ENCODE measurements at places on chromosomes 6 and 20.
A peak's percentile ranks its signal among the peaks of the same experiment; 100 is the strongest.

DNA sequence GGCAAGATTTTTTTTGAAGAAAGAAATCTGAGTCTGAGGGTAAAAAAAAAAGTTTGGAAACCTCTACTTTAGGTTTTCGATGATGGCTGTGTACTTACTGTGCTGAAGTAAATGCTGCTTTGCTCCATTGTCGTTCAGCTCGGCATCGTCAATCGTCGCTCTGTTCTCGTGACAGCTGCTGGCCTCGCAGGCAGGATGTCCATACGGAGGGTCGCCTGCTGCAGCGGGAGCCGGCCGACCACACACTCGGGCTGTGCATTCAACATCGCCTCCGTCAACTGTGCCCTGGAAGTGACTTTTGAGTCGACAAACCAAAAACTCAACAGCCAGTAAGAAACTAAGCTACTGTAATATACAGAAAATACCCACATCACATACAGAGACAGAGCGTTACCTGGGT lies 53.1 kb upstream of the SMOC2 start:
- no peak overlapping the region for H3K27ac ChIP-seq
- H3K4me1 ChIP-seq = no peaks in the 10 kb centered on the region
- H3K27me3 ChIP-seq = no peaks in the 10 kb centered on the region
- no peak for DNase-seq
- no peak overlapping the region for H3K4me3 ChIP-seq

DNA sequence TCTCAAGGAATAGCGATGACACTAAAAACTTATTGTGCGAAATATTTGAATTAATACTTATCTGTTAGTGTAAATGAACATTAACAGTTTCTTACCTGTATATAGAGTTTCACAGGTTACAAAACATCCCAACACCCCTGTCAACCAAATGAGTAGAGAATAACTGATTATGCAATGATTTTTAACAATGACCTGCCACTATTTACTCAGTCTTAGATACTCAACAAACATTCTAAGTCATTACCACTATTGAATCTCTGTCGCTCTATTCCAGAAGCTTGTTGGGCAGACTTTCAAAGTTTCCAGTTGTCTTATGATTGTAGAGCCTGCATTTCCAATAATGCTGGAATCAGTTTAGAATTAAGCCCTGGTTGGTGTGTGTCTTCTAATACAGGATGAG lies 85.5 kb downstream of the RNF182 start:
- no peaks in the 10 kb centered on the region for H3K4me1 ChIP-seq
- H3K27me3 ChIP-seq = no peaks in the 10 kb centered on the region
- H3K36me3 ChIP-seq = no peaks in the 10 kb centered on the region
- H3K27ac ChIP-seq = no peak overlapping the region

DNA sequence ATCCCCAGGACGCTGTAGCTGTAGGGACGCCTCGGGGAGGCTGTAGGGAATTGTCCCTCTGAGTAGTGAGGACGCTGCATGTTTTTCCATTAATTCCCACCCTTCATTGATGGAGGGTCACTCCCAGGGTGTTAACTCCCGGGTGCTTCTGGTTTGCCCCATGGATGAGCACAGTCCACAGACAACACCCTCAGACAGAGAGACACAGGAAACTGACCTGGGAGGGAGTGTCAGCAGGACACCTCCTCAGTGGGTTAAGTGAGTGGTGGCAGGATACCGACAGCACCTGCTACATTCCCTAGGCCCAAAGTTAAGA lies 53.5 kb downstream of the LINC00237 start:
- no peak overlapping the region for H3K27ac ChIP-seq
- no peak for DNase-seq
- no peaks in the 10 kb centered on the region for H3K4me1 ChIP-seq

- H3K4me3 ChIP-seq = no peak overlapping the region
- DNase-seq = no peak
- H3K4me1 ChIP-seq = no peaks in the 10 kb centered on the region
- no peaks in the 10 kb centered on the region for H3K27me3 ChIP-seq
- no peak overlapping the region for H3K27ac ChIP-seq
Measured at GRCh38 chr20:48668451-48668946, 159.3 kb downstream of the PREX1 start.

DNA sequence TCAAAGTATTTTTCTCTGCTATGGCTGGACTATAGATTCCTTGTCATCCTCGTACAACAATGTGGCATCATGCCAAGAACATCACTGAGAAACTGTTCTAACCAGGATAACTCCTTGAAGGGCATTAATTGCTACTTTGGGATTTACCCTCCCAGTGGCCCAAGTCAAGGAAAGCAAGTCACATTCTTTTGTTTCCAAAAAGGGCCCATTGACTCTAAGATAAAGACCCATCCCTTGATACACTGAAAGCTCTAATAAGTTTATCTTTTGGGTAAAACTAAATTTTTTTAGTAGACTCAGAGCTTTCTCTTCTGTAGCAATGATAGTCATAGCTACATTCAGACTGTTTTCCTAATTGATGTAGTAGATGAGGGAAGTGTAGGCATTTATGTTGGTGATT lies at the start of gene OR2J3:
TSS of gene OR2J3 (plus strand) at position 301 of the 400 bp plus-strand sequence. CDS start 3,833 bp downstream, outside the sequence.
- H3K27ac ChIP-seq = no peak within 1 kb of the TSS
- no peaks in the 10 kb centered on the region for H3K27me3 ChIP-seq
- H3K36me3 ChIP-seq = no peaks in the 10 kb centered on the region
- H3K4me3 ChIP-seq = no peak within 1 kb of the TSS
- no peaks in the 10 kb centered on the region for H3K4me1 ChIP-seq
- DNase-seq = no peak

GRCh38 chr6:104572901-104573300 lies 286.8 kb downstream of the HACE1 start:
- no peak overlapping the region for H3K27ac ChIP-seq
- H3K4me1 ChIP-seq = no peaks in the 10 kb centered on the region
- DNase-seq = no peak
- no peaks in the 10 kb centered on the region for H3K27me3 ChIP-seq

- H3K27me3 ChIP-seq = no peaks in the 10 kb centered on the region
- no peaks in the 10 kb centered on the region for H3K4me1 ChIP-seq
- DNase-seq = no peak
- no peak overlapping the region for H3K4me3 ChIP-seq
Measured at GRCh38 chr6:112665114-112665513, 318.0 kb downstream of the RFPL4B start.

GRCh38 chr6:1757131-1757530 lies 147.4 kb downstream of the FOXC1 start:
- H3K27ac ChIP-seq = no peak overlapping the region
- DNase-seq = no peak
- H3K4me1 ChIP-seq = no peaks in the 10 kb centered on the region
- H3K4me3 ChIP-seq = no peak overlapping the region
- no peaks in the 10 kb centered on the region for H3K36me3 ChIP-seq

GRCh38 chr6:3009930-3010329 lies 10.2 kb downstream of the NQO2 start:
- no peaks in the 10 kb centered on the region for H3K27me3 ChIP-seq
- H3K4me3 ChIP-seq = no peak overlapping the region
- H3K27ac ChIP-seq = no peak overlapping the region
- no peaks in the 10 kb centered on the region for H3K4me1 ChIP-seq
- DNase-seq = no peak

GRCh38 chr20:54194724-54195438 lies 13.0 kb upstream of the PFDN4 start:
- H3K27me3 ChIP-seq = no peaks in the 10 kb centered on the region
- no peak overlapping the region for H3K27ac ChIP-seq
- no peak for DNase-seq
- no peaks in the 10 kb centered on the region for H3K4me1 ChIP-seq
- no peak overlapping the region for H3K4me3 ChIP-seq

DNA sequence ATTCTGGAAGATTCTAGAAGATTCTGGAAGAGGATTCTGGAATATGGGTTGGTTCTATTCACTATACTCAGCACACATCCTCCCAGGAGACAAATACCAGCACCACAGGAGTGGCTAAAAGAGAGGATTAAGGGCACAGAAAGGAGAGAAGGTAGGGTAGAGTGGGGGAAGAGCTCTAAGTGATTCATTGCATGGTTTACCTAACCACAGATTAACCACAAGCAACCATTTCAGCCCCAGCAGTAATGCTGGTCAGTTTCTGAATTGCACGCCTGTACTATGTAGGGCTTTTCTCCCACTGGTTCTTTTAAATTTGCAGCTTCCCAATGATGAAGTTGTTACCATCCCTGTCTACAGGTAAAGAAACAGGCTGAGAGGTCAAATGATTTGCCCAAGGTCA lies 192.7 kb upstream of the PMEPA1 start:
- H3K27ac ChIP-seq = no peak overlapping the region
- no peaks in the 10 kb centered on the region for H3K36me3 ChIP-seq
- no peaks in the 10 kb centered on the region for H3K27me3 ChIP-seq
- no peaks in the 10 kb centered on the region for H3K4me1 ChIP-seq
- DNase-seq = no peak
- no peak overlapping the region for H3K4me3 ChIP-seq

- no peak overlapping the region for H3K27ac ChIP-seq
- no peaks in the 10 kb centered on the region for H3K4me1 ChIP-seq
- H3K4me3 ChIP-seq = no peak overlapping the region
Measured at GRCh38 chr6:145241039-145241438, 494.3 kb downstream of the EPM2A start.

- no peak overlapping the region for H3K27ac ChIP-seq
- H3K36me3 ChIP-seq = no peaks in the 10 kb centered on the region
- no peaks in the 10 kb centered on the region for H3K27me3 ChIP-seq
- DNase-seq = no peak
- no peaks in the 10 kb centered on the region for H3K4me1 ChIP-seq
Measured at GRCh38 chr6:16947375-16948015, 154.4 kb upstream of the STMND1 start.

DNA sequence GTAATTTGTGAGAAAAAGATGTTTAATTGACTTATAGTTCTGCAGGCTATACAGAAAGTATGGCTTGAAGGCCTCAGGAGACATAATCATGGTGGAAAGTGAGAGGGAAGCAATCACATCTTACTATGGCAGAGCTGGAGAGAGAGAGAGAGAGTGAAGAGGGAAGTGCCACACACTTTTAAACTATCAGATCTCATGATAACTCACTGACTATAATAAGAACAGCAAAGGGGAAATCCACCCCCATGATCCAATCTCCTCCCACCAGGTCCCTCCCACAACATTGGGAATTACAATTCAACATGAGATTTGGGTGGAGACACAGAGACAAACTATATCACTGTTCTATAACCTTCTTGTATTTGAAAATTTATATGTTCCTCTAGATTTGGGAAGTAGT lies 117.2 kb upstream of the BMP5 start:
- no peaks in the 10 kb centered on the region for H3K4me1 ChIP-seq
- H3K4me3 ChIP-seq = no peak overlapping the region
- H3K27me3 ChIP-seq = no peaks in the 10 kb centered on the region
- DNase-seq = no peak

DNA sequence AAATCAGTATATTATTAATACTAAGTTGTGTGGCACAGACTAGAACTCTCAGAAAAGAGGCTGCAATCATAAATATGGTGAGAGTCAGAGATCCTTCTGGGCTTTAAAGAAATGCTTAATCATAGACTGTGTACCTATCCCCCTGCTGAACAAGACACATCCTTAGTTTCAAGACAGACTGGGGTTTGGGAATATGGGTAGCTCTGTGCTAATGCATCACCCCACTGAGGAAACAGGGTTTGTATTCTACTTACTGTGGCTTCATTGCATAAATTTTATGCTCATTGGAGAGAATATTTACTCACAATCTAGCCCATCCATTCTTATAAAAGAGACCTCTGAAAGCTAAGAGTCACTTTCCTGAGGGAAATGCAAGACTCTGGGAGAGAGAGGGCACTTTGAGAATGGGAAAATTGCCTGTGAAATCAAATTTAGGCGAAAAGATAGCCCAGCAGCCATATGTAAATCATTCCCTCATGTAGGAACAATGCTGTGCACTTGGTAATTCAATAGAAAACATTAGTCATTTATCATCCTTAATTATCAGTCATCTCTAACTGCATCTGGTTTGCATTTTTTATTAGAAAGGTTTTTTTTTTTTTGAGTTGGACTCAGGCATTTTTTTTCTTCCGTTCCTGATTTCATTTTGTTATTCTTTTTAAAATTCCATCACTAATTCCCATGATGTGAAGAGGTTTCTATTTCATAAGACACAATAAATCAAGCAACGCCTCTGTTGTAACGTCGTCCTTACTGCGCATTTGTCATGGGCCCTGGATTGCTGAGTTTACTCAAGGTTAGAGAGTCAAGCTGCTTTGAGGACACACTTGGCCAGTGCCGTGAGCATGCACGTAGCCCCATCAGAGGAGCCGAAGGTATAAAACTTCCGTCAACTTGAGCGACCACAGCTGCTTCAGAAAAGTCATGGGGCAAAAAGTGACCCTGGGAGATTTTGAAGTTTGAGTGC lies 91.8 kb downstream of the TRMT11 start:
- H3K27me3 ChIP-seq = no peaks in the 10 kb centered on the region
- no peak overlapping the region for H3K27ac ChIP-seq
- H3K36me3 ChIP-seq = no peaks in the 10 kb centered on the region
- DNase-seq = no peak
- H3K4me3 ChIP-seq = no peak overlapping the region

- no peaks in the 10 kb centered on the region for H3K4me1 ChIP-seq
- H3K27me3 ChIP-seq = no peaks in the 10 kb centered on the region
- H3K36me3 ChIP-seq = no peaks in the 10 kb centered on the region
- H3K27ac ChIP-seq = no peak overlapping the region
Measured at GRCh38 chr6:117306227-117306790, 41.0 kb downstream of the VGLL2 start.

DNA sequence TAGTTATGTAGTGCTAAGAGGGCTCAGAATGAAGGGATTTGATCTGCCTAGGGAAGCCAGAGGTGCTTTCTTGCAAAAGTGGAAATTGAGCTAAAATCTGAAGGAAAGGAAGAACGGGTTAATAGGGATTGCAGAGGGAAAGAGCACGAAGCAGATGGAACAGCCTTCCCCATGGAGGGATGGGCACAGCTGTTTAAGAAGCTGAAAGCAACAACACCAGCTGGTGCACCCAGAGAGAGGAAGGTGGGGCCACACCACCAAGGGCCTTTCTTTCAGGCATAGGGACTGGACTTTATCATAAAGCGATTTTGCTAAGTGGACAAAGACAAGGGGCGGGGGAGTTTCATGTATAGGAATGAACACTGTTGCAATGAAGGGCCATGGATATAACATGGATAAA lies 65.8 kb upstream of the SNRPB2 start:
- H3K27me3 ChIP-seq = no peaks in the 10 kb centered on the region
- H3K4me3 ChIP-seq = no peak overlapping the region
- no peaks in the 10 kb centered on the region for H3K36me3 ChIP-seq
- H3K27ac ChIP-seq = no peak overlapping the region

GRCh38 chr20:56755201-56755600 lies 126.1 kb downstream of the TFAP2C start:
- H3K27ac ChIP-seq = no peak overlapping the region
- no peak overlapping the region for H3K4me3 ChIP-seq

GRCh38 chr6:147839708-147840610 lies 331.5 kb downstream of the SAMD5 start:
- H3K4me3 ChIP-seq = no peak overlapping the region
- H3K27ac ChIP-seq = no peak overlapping the region
- no peaks in the 10 kb centered on the region for H3K27me3 ChIP-seq
- H3K4me1 ChIP-seq = no peaks in the 10 kb centered on the region

DNA sequence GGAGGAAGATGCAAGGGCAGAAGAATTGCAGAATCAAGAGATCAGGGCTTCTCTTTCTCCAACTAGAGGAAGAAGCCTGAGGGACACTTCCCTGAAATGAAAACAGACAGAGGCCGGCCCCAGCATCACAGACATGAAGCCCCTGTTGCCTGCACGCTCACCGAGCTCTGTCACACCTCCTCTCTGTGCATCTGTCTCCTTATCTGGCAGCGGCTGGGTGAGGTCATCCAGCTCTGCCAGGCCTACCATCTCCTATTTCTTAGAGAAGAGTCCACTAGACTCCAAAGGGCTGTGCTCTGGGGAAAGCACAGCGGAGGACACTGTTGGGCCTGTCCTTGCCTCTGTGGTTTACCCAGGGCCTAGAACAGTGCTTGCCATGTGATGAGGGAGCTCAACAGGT lies 71.9 kb upstream of the MLN start:
- H3K36me3 ChIP-seq = no peaks in the 10 kb centered on the region
- H3K4me3 ChIP-seq = no peak overlapping the region
- no peak for DNase-seq
- peaks cover 38% of the 10 kb centered on the region for H3K4me1 ChIP-seq
- peak overlapping the region; percentile 3 for H3K27ac ChIP-seq

Data from thymus (tissue), 14 donors.